ENCODE measurements at places on chromosomes 6 and 20.

- no peak for DNase-seq
These were observed 28.0 kb downstream of the ARFGEF2 start for GRCh38 chr20:48949304-48950170.

- DNase-seq: no peak
These were observed 369.1 kb downstream of the MAFB start for GRCh38 chr20:40319741-40320516.

GRCh38 chr20:48662711-48663110 is 165.1 kb downstream of the PREX1 start:
- DNase-seq: no peak

- no peak for DNase-seq
These were observed 381.7 kb upstream of the JARID2 start for GRCh38 chr6:14863902-14864850.

DNA sequence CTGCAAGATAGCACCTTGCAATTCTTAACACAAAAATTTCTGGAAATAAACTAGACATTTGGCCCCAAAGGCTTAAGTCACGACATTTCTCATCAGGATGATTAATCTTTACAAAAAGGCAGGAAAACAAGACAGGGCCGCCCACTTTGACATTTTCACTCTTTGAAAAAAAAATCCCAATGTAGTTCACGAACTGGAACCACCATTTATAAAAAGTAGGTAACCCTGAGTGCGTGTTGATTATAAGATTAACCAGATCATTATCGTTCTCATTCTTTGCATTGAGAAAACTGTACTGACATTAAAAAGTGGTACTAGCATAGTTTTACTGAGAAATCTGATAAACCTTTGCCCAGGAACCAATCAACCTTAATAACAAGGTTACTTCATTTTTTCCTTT is 108.8 kb downstream of the HUS1B start:
- no peak for DNase-seq

DNA sequence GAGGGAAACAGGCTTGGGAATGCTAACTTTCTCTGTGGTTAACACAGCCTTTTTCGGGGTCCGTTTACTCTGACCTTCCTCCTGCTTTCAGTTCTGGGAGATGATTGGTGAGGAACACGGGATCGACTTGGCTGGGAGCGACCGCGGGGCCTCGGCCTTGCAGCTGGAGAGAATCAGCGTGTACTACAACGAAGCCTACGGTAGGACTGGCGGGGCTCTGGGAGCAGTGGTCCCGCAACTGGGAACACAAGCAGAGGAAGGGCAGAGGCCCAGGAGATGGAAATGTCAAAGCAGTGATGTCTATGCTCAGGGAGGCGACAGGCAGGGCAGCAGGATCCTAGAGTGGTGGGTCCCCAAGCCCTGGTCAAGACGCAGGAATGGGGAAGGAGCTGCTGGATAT is 3.5 kb downstream of the TUBB1 start:
- no peak for DNase-seq

DNA sequence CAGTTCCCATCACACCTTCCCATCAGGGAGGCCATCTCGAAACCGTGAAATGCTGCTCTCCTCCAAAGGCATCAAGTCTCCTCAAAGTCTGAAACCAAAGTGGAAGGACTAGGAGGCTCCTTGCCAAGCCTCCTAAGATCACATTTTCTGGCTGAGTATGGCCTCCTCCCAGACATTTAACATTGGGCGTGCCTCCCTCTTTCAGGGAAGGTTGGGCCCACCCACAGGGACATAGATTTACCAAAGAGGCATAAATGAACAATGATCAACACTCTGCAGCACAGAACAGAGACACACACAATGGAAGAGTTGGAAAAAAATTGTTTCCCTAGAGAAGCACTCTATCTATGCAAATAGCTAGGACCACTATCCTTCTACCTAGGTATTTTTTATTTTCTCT is 381.8 kb downstream of the MAFB start:
- no peak for DNase-seq

GRCh38 chr6:150273457-150274309 is 95.1 kb upstream of the IYD start:
- DNase-seq: no peak

- DNase-seq: no peak
These were observed 55.0 kb upstream of the HLA-A start for GRCh38 chr6:29887330-29887818.

GRCh38 chr20:61126369-61127195 is 125.5 kb upstream of the CDH4 start:
- no peak for DNase-seq

DNA sequence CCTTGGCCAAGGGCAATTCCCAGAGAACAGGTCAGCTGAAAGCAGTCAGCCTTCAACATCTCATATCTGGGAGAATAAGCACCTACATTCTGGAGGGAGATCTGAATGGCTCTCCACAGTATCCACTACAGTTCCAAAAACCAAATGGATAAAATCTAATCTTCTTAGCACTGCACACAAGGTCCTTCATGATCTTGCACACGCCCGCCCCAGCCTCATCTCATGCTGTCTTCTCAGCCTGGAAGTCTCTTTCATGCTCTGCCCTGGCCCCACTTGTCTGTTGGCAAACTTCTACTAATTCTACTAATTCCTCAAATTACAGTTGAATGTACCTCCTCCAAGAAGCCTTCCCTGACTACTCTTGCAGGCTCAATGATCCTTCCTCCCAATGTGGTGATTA is 1.8 kb upstream of the TTBK1 start:
- no peak for DNase-seq

DNA sequence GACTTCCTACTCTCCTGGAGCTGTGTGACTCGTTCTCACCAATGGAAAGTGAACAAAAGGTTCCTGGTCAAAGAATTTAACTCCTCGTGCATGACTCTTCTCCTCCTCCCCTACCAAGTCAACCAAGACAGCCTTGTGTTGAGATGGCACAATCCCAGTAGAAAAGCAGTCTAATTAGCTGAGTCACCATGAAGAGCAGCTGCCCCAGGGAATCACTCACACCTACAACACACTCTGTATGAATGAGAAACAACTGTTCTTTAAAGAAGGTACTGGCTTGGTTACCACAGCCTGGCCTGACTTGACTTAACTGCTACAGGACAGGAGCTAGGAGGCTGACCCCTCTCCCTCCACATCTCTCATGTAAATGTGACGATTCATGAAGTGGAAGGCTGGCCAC is 2.9 kb upstream of the HLA-DOB start:
- DNase-seq: no peak

GRCh38 chr6:168322966-168323365 is 3.4 kb upstream of the DACT2 start:
- DNase-seq: no peak

DNA sequence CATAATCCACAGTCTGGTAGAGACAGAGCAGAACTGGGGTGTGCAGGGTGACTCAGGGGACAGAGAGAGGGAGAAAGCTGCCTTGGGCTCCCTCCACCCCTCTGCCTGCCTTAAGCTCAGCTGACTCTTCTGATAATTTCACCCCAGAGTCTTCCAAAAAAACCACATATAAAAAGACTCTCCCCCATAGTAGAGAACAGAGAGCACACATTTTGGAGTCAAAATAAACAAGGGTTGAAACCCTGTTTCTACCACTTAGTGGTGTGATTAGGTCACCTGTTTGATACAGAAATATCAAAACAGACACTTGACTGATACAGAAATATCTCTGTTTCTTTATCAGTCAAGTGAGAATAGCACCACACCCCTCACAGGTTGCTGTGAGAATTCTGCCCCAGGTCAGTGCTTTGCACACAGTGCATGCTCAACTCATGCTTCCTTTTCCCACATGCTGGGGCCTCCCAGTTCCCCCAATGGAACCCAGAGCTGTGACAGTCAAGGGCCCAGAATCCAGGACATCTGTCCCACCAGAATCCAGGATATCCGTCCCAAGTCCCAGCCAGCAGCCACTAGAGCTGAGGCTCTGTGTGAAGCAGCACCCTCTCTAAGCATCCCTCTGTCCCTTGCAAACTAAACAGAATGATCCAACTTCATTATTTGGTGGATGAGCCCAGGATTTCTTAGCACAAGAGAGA is 1.2 kb downstream of the TREML2 start:
- peak; percentile 15 for DNase-seq

DNA sequence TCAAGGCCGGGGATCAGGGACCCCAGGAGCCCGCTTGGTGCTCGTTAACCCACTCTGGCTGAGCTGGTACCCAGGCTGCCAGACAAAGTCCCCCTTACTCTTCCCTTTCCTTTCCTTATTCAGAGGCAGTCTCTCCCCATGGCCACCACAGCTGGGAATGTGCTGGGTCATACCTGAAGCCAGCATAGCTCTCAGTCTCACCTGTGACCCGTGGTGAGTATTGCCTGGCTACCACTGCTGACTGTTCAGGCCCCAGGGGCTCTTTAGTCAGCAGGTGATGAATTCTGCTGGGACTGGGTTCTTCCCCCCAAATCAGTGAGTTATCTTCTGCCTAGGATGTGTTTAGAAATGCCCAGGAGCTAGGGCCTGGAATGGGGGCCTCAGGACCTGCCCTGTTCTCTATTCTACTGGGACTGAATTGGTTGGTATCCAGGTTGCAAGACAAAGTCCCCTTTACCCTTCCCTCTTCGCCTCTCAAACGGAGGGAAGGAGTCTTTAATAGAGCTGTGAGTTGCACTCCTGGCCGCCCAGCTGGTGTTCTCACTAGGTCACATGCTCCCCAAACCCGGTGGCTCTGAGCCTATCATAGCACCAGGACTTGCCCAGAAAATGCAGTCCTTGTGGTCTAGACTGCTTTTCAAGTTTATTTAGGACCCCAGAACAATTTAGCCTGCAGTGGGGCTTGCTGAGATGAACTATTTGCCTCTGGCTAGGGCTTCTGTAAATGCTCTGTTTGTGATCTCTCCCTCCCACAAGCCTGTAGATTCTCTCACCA is 64.6 kb downstream of the MYO6 start:
- no peak for DNase-seq

DNA sequence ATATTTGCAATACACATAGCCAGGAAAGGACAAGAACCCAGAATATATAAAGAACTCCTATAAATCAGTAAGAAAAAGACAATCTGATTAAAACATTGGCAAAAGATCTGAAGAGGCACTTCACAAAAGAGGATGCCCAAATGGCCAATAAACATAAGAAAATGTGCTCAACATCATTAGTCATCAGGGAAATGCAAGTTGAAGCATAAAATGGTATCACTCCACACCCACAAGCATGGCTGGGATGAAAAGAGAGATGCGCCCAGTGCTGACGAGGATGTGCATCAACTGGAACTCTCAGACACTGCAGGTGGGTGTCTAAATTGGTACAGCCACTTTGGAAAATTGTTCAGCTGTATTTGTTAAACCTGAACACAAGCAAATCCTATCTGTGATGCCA is 42.4 kb upstream of the MLN start:
- DNase-seq: no peak

- DNase-seq: no peak
These were observed 4.8 kb downstream of the ZBP1 start for GRCh38 chr20:57615445-57615811.

- no peak for DNase-seq
These were observed 32.6 kb downstream of the MOCS1 start for GRCh38 chr6:39901670-39902069.

DNA sequence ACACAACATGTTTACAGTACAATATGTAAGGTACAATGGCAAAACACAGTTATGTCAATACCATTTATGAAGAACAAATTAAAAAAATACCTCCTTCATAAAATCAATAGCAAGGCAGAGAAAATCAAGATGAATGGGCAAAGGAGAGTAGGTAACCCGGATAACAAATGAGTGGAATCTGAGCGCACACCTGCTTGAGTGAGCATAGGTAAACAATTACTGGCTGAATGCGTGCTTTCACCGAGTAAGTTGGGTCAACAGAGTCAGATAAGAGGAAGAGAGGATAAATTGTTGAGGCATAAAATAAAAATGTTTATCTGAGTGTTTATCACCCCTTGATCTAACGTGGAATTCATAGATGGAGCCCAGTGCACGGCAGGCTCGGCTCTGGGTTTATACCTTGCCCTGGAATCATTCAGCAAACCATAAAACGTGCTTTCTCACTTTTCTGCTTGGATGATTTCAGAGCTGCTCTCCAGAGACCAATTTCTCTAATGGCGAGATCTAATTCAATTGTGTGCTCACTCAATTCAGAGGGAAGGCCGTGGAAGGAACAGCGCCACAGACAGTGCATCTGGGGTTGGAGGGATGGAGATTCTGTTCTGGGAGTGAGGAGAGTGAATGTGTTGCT is 224.8 kb upstream of the MAP3K7 start:
- no peak for DNase-seq

DNA sequence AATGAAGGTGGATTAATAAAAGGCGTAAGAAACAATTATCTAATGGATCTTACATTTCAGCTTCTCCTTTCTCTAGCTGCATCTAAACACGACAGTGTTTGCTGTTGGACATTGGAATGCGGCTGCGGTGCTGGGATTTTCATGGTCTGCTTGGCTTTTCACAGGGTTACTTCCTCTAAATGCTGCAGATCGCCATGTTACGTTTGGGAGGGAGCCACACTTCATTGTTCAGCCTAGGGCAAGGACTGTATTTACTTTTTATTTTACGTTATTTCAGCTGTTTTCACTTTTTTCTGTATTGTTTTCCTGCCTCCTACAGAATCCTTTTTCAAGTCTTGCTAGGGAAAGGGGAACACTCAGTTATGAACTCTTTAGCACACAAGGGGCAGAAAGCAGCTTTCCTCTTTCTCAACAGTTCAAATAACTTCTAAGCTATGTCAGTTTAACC is 97.9 kb upstream of the MTHFD1L start:
- DNase-seq: no peak

DNA sequence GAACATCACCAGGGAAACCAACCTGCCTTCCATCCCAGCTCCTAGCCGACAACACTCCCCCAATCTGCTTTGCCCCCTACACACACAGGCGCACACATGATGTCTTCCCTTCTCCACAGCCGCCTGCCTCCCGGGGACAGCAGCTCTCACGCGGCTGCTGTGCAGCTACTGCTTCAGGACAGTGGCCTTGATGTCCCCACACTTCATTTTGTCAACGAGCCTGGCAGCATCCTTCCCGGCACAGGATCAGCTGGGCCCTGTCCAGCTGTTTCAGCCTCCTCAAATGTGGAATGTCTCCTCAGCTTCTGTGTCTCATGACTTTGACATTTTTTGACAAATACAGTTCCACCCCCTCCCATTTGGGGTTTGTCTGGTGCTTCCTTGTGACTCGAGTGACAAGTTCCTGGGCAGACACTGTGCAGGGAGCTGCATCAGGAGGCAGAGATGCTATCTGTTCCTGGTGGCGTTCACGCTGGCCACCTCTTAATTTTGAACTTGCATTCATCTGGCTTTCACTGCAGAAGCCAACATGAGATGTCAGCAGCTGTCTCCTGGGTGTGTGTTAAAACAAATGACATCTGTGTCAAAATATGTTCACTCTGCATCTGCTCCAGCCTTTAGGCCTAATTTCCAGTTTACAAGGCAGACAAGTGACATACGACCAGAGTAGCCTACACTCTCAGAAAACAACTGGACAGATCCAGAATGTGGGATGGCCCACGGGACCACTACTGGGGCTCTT is 57.2 kb downstream of the GINS1 start:
- no peak for DNase-seq

- DNase-seq: no peak
These were observed 21.0 kb upstream of the IFNGR1 start for GRCh38 chr6:137240168-137240567.

- DNase-seq: no peak
These were observed 8.4 kb downstream of the SLC22A1 start for GRCh38 chr6:160129881-160130615.

GRCh38 chr20:1357921-1358671 is 29.2 kb upstream of the SDCBP2 start:
- DNase-seq: no peak

- DNase-seq: no peak
These were observed 11.3 kb upstream of the GMPR start for GRCh38 chr6:16227048-16227562.

GRCh38 chr20:15603978-15604805 is 969.1 kb downstream of the KIF16B start:
- DNase-seq: no peak
